Stimulated activated CD8-positive, alpha-beta memory T cell treated with anti-CD3 and anti-CD28 coated beads, Interleukin-15, amount 100 ng/mL, for 4 hours (primary cell): ENCODE measurements at places on chromosomes 6 and 20.

- DNase-seq = no peak
Observed at GRCh38 chr6:22251348-22251747, 45.5 kb downstream of the PRL start.

DNA sequence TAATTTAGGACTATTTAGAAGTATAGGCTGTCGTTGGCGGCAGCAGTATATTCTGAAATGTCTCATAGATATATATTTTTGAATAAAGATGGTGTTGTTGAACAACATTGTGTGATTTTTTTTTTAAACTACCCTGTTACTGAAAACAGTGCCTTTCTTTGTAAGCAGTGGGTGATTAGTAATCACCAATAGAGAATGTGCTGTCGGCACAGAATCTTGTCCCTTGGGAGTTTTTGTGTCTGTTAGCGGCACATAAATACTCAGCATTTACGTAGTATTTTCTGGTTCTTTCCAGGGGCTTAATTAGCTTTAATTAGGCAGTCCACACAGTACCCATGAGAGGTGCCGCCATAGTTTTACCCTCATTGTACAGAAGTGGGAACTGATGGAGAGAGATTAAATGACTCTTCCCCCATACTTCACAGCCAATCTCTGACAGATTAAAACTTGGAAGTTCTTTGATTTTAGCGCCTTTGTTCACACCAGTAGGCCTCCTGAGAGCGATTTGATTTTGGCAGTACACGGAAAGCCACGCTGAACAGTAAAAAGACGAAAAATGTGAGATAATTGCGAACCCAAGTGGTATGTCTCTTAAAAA, 58.8 kb downstream of the RPRD1B start:
- no peak for DNase-seq

DNA sequence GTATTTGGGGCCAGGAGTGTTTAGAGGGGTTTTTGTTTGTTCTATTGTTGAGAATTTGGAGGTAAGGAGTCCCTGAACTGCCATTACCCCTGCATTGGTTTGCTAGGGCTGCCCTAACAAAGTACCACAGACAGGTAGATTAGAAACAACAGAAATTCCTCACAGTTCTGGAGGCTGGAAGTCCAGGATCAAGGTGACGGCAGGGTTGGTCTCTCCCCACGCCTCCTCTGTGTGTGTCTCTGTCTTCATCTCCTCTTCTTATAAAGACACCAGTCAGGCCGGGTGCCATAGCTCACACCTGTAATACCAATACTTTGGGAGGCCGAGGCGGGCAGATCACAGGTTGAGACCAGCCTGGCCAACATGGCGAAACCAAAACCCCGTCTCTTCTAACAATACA, 97.1 kb upstream of the FAM8A1 start:
- no peak for DNase-seq

- no peak for DNase-seq
Observed at GRCh38 chr20:37383229-37383989, 37.5 kb downstream of the SRC start.

- no peak for DNase-seq
Observed at GRCh38 chr6:87723170-87724078, 21.4 kb upstream of the AKIRIN2 start.

DNA sequence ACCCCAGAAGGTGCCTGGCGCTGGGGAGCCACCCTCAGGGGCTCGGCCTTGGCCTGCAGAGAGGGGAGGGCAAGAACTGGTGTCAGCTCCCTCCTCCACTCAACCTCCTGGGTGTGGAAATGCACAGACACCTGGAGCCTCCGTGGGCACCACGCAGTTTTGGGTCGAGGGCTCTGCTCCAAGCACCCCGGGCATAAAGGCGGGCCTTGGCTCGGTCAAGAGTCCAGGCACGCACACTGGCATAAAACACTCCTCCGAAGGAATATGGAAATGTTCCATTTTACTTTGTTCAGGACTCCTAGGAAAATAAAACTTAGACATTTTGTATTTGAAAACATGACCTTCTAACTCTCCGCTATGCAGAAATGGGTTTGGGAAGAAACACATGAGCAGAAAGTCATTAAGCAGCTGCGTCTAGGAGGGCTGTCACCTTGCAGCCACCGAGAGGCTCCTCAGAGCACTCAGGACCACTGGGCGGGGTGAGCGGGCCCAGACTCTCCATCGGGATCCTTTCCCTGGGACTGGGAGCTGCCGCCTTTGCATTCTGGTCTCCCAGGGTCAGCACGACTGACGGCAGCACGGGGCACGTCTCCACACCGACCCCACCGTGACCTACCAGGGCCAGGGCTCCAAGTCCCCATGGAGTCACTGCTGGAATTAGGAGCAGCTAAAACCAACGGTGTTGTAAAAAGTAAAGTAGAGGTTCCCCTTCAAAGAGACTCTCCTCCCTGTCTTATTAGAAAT, 46.0 kb upstream of the DACT2 start:
- DNase-seq = no peak

DNA sequence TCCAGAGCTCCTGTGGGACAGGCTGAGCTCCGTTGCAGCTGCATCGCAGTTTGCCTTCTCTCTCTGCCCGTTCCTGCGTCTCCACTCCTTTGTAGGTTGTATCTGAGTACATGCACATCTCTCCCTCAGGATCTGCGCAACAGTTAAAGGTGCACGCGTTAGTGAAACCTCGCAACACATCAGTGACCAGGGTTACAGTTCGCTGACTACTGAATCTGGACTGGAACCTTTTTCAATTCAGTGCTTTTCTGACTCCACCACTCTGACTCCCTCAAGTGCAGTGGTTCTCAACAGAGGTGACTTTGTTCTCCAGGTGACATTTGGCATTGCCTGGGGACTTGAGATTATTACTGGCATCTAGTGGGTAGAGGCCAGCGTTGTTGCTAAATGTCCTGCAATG, 44.0 kb downstream of the UST start:
- DNase-seq = no peak

DNA sequence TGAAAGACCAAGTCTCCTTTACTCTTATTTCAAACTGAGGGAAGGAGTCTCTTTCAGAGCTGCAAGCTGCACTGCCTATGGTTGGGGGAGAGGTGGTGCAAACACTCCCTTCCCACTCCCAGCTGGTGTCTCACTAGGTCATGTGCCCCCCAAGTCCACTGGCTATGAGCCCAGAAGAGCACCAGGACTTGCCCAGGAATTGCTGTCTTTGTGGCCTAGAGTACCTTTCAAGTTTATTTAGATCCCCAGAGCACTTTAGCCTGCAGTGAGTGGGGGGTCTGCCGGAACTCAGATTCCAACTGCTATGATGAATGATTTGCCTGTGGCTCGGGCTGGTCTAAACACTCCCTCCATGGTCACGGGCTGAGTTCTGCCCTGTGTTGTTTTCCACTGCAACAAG, 192.6 kb upstream of the CITED2 start:
- DNase-seq = no peak

DNA sequence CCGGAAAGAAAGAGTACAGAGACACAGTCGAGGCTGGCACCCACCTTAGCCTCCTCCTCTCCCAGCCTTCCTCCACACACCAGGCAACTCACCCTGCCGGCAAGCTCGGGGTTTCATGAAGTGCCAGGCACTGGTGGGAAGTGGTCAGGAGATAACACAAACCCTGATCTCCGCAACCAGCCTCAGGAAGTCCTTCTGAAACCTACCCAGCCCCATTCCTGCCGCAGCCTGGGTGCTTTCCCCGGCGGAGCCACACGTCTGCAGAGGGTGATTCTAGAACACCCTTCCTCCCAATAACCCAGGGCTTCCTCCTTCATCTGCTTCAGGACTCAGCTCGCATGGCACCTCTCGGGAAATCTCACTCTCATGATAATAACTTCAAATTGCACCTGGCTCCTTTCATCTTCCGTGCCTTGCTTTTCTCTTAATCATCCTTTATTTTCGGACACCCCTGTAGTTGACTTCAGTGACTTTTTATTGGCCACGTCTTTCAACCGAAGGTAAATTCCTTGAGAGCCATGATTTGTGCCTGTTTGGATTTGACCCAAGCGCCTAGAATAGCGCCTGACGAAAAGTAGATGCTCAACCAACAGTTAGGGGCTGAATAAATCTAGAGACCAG, 8.7 kb upstream of the HLA-E start:
- no peak for DNase-seq

DNA sequence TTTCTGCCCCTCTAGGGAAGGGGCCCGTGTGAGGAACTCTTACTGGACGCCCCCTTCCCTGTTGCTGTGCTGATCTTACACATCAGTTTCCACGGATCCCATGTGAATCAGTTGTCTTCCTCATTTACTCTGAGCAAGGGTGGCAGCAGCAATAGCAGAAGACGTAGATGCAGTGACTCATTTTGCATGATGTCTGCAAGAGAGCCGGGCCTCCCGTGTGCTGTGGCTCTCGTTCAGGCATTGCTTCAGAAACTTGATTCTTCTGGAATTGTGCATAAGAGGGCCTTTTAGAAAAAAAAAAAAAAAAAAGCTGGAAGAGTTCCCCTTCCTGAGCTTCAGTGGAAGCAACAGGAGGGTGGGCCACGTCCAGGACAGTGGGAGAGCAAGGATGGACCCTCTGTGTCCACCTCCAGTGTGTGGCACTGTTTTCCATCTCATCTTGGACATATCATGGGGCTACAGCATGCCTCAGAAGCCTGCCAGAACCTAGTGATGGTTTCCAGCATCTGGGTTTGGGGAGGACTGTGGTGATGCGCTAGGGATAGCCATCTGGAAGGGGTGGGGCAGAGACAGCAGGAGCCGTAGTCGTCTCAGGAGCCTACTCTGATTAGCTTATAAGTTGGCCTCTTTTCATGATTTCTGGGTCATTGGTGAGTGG, 62.1 kb downstream of the FOXO3 start:
- no peak for DNase-seq

DNA sequence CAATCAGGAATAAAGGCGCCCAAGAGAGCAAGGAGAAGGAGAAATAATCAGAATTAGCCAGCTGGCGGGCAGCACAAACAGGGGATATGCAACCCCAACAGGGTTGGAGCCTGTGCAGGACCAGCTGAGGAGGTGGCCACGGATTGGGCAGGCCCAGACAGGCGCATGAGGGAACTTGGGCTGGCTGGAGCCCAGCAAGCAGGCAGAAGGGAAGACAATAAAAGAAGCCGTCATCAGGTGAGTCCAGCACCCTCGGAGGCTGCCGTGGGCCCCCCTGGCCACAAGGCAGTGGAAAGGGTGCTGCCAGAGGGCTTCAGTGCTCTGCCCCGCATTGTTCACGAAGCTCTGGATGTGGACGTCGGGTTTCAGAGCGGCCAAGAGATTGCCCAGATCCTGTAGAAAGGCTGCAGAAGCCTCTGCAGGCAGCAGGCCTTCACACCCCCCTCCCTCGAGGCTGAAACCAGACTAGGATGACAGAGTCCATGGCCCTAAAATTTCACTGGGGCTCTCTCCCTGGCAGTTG, 28.4 kb upstream of the MAFB start:
- no peak for DNase-seq

DNA sequence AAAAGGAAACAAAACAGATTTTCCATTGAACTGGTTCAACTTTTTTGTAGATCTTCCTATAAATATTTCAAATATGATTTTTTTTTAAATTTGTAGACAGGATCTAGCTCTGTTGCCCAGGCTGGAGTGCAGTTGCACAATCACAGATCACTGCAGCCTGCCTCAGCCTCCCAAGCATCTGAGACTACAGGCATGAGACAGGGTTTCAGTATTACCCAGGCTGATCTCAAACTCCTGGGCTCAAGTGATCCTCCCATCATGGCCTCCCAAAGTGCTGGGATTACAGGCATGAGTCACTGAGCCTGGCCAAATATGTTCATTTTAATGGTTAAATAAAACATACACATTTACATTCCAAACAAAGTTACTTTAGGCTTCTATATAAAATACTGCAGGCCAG, 33.6 kb downstream of the SAMHD1 start:
- DNase-seq = no peak

GRCh38 chr6:7338031-7338430, 25.0 kb upstream of the SSR1 start:
- DNase-seq = no peak

- DNase-seq = no peak
Observed at GRCh38 chr6:25332655-25333071, 53.5 kb downstream of the CARMIL1 start.

- DNase-seq = no peak
Observed at GRCh38 chr6:24957199-24957598, 21.4 kb upstream of the RIPOR2 start.

GRCh38 chr6:170210026-170210390, 80.9 kb downstream of the DLL1 start:
- no peak for DNase-seq

- DNase-seq = no peak
Observed at GRCh38 chr6:164101859-164102258, 687.3 kb downstream of the QKI start.

DNA sequence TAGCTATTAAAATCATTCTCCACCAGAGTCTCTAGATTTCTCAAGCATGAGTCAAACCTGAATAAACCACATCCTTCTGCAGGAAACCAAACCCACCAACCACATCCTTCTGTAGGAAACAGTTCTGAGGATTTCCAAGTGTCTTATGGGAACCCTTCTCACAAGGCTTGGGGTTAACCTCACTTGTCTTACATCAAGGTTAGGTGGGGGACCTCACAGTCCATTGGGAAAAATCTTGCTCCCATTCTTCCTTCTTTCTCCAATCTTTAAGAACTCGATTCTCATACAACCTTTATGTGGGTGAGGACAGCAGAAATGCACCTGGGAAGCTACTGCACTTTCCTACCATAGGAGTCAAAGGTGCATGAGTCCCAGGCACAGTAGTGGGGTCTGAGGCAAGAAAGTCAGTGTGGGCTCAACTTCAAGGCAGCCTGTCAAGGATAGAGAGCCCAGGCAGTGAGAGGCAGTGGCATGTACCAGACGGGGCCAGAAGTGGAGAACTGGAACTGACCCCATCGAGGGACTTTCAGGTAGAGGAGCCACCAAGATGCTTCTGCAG, 114.5 kb downstream of the SLC22A3 start:
- DNase-seq = no peak

- no peak for DNase-seq
Observed at GRCh38 chr6:14775528-14775927, 470.3 kb upstream of the JARID2 start.

DNA sequence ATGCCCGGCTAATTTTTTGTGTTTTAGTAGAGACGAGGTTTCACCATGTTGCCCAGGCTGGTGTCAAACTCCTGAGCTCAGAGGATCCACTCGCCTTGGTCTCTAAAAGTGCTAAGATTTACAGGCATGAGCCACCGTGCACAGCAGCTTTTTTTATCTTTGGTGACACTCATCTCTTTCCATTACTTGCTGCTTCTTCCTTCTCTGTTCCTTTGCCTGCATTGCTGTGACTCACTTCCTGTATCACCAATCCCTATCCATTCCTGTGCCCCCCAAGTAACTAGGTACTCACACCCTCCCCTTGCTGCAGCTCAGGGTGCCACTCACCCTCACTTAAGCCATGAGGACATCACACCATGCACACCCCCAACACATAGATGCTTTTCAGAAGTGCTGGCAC, 24.6 kb downstream of the KHDC1L start:
- no peak for DNase-seq

GRCh38 chr6:77686931-77687330, 34.1 kb downstream of the MEI4 start:
- DNase-seq = no peak
